ENCODE measurements at places on chromosomes 1 and 21. TPM values are rescaled to one million over a fixed set of nuclear protein-coding genes. Genes with fewer than 3 reads are reported as not detected.

GRCh38 chr1:112011202-112011601, 21.7 kb upstream of the KCND3 start:
- no peak overlapping the region for H3K27ac ChIP-seq
- no peak for DNase-seq
- H3K36me3 ChIP-seq: no peaks in the 10 kb centered on the region
- H3K4me1 ChIP-seq: no peaks in the 10 kb centered on the region
- no peak overlapping the region for H3K4me3 ChIP-seq

- no peak overlapping the region for H3K27ac ChIP-seq
- no peak overlapping the region for H3K4me3 ChIP-seq
- H3K4me1 ChIP-seq: no peaks in the 10 kb centered on the region
- no peaks in the 10 kb centered on the region for H3K36me3 ChIP-seq
- DNase-seq: no peak
- H3K27me3 ChIP-seq: no peaks in the 10 kb centered on the region
These were observed 109.8 kb downstream of the HMCN1 start for GRCh38 chr1:185843986-185844385.

DNA sequence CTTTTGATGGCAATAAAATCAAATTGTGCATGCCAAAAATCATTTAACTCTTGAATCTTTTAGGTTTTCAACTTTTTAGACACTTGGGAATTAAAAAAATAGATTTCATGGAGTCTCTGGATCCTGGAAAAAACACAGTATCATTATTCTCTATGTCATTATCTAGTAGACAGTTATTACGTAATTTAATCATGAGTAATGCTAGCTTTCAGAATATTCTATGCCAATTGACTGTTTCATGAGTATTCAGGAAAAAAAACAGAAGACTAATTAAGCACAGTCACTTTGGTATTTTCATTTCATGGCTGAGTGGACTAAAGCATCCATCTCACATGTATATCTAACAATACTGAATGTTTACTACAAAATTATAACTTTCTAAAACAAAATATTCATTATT, 44.0 kb downstream of the ODF2L start:
- no peaks in the 10 kb centered on the region for H3K27me3 ChIP-seq
- no peaks in the 10 kb centered on the region for H3K4me1 ChIP-seq
- no peak overlapping the region for H3K4me3 ChIP-seq

GRCh38 chr1:24108334-24109165, 3.4 kb downstream of the MYOM3 start:
- peak; percentile 60 for DNase-seq
- H3K27me3 ChIP-seq: no peaks in the 10 kb centered on the region
- no peak overlapping the region for H3K27ac ChIP-seq

DNA sequence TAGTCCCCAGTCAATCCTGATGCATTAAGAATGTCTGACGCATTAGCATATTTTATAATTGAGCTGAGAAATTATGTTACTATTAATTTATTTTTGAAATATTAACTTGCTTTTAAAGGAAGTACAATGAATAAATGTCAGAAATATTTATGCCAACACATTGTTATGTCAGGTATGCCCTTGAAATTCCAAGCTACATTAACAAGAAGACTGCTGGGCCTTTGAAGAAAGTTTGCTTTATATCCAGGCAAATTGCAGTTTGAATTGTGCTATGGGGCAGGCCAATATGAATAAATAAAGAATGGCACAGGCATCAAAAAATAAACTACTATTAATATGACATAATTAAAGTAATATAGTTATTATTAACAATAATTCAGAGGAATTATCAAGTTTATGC, 1391.3 kb downstream of the PLA2G4A start:
- no peak for DNase-seq
- H3K4me1 ChIP-seq: no peaks in the 10 kb centered on the region
- no peaks in the 10 kb centered on the region for H3K27me3 ChIP-seq
- H3K36me3 ChIP-seq: no peaks in the 10 kb centered on the region
- no peak overlapping the region for H3K4me3 ChIP-seq
- no peak overlapping the region for H3K27ac ChIP-seq

- H3K4me3 ChIP-seq: no peak overlapping the region
- no peak overlapping the region for H3K27ac ChIP-seq
- H3K4me1 ChIP-seq: peaks cover 5% of the 10 kb centered on the region
- no peaks in the 10 kb centered on the region for H3K36me3 ChIP-seq
- no peak for DNase-seq
These were observed 1359.1 kb upstream of the ADGRL2 start for GRCh38 chr1:80441664-80442063.

DNA sequence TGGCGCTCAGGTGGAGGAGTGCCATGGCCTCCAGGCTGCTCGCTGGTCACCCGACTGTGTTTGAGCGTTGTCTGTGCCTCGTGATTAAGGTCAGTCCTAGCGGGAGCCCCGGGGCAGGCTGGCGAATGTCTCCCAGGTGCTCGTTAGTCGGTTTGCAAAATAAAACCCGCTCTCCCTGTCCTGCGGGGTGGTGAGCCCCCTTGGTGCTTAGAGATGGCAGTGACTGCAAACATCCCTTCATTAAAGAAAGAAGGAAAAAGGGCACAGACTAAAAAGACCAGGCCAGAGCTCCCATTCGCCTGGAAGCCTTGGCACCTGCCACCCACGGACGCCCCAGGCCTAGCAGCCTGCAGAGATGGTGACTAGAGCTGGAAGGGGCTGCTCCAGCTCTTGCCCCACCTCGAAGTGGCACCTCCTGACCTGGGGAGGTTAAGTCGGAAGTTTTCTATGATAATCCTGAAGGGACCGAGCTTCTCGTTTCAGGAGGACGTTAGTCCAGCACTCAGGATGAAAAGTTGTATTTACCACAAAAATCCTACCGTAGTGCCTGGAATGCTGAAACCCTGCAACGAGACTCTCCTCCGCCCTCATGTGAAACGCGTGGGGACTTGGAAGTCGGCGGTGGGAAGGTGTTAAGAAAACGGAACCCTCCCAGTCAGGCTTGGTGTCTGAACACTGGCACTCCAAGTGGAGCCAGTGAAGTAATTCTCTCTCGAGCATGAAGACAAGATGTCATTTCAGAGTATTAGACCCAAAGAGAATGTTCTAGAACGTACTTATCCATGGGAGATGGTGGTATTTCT, 24.6 kb downstream of the RIPK4 start:
- no peak overlapping the region for H3K4me3 ChIP-seq
- H3K4me1 ChIP-seq: no peaks in the 10 kb centered on the region
- no peak for DNase-seq
- no peak overlapping the region for H3K27ac ChIP-seq
- H3K27me3 ChIP-seq: no peaks in the 10 kb centered on the region

GRCh38 chr1:167200749-167201148, 19.9 kb upstream of the POU2F1 start:
- peaks cover 17% of the 10 kb centered on the region for H3K4me1 ChIP-seq
- H3K36me3 ChIP-seq: no peaks in the 10 kb centered on the region
- H3K27me3 ChIP-seq: no peaks in the 10 kb centered on the region
- no peak overlapping the region for H3K27ac ChIP-seq

DNA sequence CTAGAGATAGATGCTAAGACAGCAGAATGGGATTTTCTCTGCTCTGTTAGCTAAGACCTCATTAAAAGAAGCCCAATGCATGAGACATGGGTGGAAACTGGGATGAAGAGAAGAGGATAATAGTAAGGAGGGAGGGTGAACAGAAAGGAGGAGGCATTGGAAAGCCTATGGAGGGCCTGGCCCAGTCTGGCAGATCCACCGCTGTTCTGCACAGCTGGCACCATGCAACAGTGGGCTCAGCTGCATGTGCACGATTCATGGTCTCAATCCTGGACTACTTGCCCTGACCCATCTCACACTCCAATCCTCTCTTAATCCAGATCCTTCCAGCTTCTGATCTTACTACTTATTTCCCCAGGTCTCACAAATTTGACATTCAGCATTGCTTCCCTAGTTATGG, 2.2 kb downstream of the PHC2 start:
- H3K36me3 ChIP-seq: no peaks in the 10 kb centered on the region
- DNase-seq: no peak
- peaks cover 56% of the 10 kb centered on the region for H3K4me1 ChIP-seq
- H3K27me3 ChIP-seq: no peaks in the 10 kb centered on the region

DNA sequence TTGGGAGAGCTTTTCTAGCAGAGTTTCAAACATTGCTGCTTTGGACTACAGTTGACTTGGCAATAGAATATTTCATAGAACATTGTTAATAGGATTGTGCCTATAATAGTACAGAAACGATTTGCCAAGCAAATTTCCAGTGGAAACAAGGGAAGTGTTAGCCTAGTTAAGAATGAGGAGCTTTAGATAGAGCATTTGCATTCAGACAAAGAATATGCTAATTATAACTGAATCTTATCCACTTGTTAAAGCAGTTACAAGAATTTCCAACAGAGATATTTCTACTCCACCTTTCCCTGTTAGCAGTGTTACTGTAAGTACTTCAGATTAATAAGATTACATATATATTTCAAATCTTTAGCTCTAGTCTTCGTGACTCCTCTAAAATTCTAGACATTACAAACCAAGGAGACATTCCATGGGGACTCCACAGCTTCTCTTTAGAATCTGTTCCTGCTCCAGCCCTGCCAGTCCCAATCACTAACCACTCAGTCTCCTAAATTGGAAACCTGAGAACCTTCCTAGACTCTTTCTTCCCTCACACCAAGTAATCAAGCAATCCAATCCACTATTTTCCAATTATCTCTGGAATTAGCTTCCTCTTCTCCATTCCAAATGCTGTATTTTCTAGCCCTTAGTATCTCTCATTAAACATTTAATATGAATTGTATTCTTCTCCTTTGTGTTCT, 141.8 kb upstream of the PBX1 start:
- no peaks in the 10 kb centered on the region for H3K36me3 ChIP-seq
- H3K27ac ChIP-seq: no peak overlapping the region
- H3K4me3 ChIP-seq: no peak overlapping the region
- H3K27me3 ChIP-seq: no peaks in the 10 kb centered on the region
- no peaks in the 10 kb centered on the region for H3K4me1 ChIP-seq

- H3K4me1 ChIP-seq: peaks cover 7% of the 10 kb centered on the region
- no peak overlapping the region for H3K4me3 ChIP-seq
- no peaks in the 10 kb centered on the region for H3K27me3 ChIP-seq
- DNase-seq: peak; percentile 47
- H3K36me3 ChIP-seq: no peaks in the 10 kb centered on the region
These were observed 50.5 kb downstream of the DNAJC6 start for GRCh38 chr1:65359888-65360287.

GRCh38 chr1:24098943-24099638, 12.8 kb downstream of the MYOM3 start:
- H3K4me3 ChIP-seq: no peak overlapping the region
- H3K27ac ChIP-seq: no peak overlapping the region
- no peak for DNase-seq
- H3K36me3 ChIP-seq: no peaks in the 10 kb centered on the region

GRCh38 chr1:224637936-224638335, 21.8 kb downstream of the CNIH3 start:
- DNase-seq: peak; percentile 57
- no peak overlapping the region for H3K27ac ChIP-seq
- no peaks in the 10 kb centered on the region for H3K27me3 ChIP-seq
- H3K36me3 ChIP-seq: peaks cover 6% of the 10 kb centered on the region
- H3K4me1 ChIP-seq: peaks cover 3% of the 10 kb centered on the region
- no peak overlapping the region for H3K4me3 ChIP-seq

DNA sequence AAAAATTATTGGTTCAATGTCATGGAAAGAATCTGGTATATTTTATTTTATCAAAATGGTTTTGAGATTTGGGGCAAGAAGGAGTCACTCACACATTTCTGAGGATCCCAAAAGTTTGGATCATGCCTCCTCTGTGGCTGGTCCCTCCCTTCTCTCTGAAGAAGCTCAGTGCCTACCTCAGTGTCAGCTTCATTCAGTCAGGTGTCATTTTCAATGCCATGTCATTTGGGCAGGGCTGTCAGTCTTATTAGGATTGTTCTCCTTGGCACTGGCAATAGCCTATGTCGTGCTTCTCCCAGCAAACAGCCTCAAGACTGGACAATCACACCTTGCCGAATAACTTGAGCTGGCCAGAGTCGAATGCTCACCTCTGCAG, 264.5 kb upstream of the CAMK1G start:
- H3K4me3 ChIP-seq: peak overlapping the region; percentile 17
- peak overlapping the region; percentile 66 for H3K27ac ChIP-seq
- H3K36me3 ChIP-seq: no peaks in the 10 kb centered on the region
- no peaks in the 10 kb centered on the region for H3K27me3 ChIP-seq

DNA sequence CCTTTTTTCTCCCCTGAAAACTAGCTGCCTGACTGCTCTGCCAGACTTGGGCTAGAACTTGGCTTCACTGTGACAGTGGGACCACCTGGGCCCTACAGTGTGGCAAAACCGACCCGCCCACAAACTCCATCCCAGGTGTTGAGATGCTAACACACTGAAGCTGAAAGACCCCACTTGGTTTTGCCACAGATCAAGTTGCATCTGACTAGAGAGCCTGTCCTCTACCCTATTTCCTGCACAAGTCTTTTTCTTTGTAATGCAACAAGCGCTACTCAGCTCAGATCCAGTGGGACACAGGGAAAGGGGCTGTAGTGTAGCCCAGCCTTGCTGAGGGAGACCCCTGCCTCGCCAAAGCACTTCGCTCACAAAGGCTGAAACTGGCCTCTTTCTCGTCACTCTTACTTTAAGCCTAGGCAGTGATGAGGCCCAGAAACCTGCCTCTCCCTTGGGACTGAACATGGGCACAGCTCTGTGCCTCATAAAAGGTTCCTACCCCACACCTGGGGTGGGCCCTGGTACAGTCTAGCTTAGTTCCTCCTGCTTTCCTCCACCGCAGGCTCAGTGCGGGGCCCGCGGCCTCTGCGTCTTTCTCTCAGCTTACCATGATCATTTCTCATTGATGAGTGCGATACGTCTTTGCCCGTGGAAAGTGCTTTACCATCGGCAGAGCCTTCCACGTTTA, 9.7 kb downstream of the ALPL start:
- no peak for DNase-seq
- H3K4me3 ChIP-seq: no peak overlapping the region
- H3K27ac ChIP-seq: no peak overlapping the region
- no peaks in the 10 kb centered on the region for H3K4me1 ChIP-seq
- H3K36me3 ChIP-seq: no peaks in the 10 kb centered on the region

GRCh38 chr1:228428412-228428811, 11.8 kb upstream of the TRIM17 start:
- no peaks in the 10 kb centered on the region for H3K36me3 ChIP-seq
- no peak overlapping the region for H3K4me3 ChIP-seq
- no peaks in the 10 kb centered on the region for H3K27me3 ChIP-seq

The VAV3 gene
- total RNA-seq: 1.7 TPM

The C1QA gene
- total RNA-seq: not detected

The SH2D5 gene
- 1.1 TPM for total RNA-seq

The HSD11B1 gene
- not detected for total RNA-seq

The ZP4 gene
- total RNA-seq: not detected

The FCGR1A gene
- total RNA-seq: not detected

The TAL1 gene
- total RNA-seq: not detected

All from PC-9 (cell line).